ENCODE measurements at places on chromosomes 12 and 14.

DNA sequence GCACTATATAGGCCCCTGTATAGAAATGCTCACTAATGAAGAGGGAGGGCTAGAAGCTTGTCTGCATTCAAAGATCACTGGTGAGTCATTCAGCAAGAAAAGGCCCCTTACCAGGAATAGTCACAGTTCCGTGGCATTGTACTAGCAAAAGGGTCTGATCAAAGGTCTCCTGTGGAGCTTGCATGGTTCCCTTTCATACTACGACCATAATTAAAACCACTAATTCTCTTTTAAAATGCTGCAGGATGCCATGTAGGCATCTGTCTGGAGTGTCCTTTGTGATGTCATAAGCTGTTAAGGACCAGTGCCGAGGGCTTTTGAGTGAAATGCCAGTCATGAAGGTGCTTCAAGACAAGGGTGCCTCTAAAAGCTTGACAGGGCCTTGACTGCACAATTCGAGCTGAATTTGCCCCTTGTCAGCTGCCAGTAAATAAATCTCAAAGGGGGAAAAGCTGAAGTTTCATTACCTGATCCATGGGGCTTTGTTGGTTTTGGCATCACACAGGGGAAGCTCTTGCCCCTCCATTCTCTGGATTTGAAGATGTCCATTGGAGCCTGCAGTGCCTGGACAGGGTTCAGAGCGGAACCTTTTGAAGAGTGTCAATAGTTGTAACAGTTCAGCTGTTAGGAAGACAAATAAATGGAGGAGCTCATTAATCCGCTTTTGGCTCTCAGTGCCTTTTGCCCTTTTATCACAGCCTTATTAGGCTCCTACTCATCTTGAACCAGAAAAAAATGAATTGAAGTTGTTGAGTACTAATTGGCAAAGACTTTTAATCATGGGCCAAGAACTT, 69.1 kb downstream of the TMEM260 start:
- DNase-seq: no peak

DNA sequence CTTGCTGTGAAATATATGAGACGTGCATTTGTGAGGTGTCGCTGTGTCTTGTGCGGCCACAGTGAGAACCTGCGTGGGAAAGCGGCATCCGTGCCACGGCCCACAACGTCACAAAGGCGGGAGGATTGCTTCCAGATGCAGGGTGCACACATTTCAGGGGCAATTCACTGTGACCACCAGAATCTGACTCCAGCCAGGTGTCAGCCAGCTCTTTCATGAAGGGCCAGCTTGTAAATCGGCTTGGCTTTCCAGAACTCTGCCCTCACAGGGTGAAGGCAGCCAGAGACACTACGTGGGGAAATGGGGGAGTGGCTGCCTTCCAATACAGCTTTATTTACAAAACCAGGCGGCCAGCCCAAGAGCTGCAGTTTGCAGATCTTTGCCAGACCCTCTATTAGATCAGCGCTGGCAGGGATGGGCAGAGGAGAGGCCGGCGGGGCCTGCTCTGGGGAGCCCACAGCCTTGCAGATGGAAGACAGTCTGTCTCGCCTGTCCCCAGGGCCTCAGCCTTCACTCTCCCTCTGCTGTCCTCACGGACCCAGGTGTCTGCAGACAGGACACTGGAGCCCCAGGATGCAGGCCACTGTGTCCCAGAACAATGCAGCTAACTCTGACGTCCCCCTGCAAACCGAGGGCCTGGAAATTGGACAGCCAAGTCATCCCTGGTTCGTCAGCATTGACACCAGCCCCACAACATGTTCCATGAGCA, 53.5 kb downstream of the ADGRD1 start:
- no peak for DNase-seq

DNA sequence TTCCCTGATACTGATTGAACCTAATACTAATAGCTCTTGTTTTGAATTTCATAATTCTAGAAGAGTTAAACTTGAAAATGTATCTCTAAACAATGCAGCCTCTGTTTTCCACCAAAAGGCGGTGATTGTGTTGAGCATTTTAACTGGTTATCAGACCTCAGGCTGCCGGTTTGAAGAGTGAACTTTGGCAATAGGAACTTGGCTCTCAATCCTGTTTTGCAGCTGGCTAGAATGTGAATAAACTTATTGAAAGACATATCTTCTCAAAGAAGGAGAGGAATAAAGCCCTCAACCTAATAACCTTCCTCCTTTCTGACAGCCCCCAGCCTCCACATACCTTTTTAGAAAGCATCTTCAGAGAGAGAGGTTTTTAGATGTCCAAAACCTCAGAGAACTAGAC, 105.4 kb downstream of the SRGAP1 start:
- no peak for DNase-seq

DNA sequence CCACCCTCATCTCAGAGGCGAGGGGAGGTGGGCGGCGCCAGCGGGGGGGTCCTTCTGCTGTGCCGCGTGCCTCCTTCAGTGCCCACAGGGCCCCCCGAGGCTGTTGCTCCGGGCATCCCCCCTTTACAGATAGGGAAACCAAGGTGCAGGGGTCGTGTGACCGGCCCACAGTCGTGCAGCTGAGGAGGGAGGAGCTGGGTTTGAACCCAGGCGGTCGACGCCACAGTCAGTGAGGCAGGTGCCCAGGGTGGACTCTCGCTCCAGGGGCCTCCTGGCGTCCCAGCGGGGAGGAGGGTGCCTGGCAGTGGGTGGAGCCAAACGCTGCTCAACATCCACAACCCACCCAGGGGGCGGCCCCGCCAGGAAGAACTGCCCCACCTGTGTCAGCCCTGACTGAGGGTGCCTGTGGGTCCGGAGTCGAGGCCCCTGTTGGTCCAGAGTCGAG, 8.6 kb downstream of the GALNT9 start:
- no peak for DNase-seq

GRCh38 chr14:76112889-76113624, 38.7 kb upstream of the GPATCH2L start:
- DNase-seq: no peak

DNA sequence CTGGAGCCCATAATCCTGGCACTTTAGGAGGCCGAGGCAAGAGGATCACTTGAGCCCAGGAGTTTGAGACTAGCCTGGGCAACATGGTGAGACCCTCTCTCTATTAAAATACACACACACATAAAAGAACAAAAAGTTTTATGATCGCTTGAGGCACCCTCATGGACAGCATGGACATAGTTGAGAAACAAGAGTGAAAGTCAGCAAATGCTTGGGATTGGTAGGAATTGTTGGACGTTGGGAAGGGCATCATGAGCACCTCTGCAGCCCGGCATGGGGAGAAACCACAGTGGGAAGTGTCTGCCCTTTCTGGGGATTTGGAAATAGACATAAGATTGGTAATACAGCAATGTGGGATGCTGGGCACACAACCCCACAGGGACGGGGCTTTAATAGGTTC, 231.9 kb upstream of the FOXN3 start:
- DNase-seq: no peak

GRCh38 chr12:70354787-70355186, 11.3 kb upstream of the KCNMB4 start:
- DNase-seq: no peak

DNA sequence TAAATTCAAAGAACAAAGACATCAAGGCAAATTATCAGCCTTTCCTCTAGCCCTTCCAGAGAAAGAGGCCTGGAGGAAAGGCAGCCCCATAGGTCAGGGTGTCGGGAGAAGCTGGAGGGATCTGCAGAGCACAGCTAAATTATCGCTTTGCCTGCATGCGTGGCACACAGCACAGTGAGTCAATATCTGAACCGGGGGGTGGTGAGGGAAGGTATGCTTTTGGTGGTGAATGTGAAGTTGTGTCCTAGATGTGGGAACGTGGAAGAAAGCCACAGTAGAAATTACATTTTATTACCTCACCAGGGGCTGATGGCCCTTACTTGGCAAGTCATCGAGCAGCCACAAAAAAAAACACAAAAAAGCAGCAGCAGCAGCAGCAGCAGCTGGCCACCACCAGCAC, 243.2 kb downstream of the EGLN3 start:
- DNase-seq: no peak
